ENCODE measurements at places on chromosomes 7 and 10.

- DNase-seq, result no peak
Measured at GRCh38 chr10:62545160-62546066, 171.2 kb downstream of the ZNF365 start.

DNA sequence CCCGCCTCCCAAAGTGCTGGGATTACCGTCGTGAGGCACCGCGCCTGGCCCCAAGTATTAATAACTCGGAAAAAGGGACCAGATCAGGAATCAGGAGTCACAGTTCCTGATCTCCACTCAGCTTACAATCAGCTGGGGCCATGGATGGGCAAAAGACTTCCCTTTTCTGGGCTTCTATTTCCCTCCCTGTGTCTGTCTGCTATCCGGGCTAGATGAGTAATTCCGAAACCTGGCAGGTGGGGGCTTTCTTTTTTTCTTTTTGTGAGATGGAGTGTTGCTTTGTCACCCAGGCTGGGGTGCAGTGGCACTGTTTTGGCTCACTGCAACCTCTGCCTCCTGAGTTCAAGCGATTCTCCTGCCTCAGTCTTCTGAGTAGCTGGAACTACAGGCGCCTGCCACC, 11.6 kb downstream of the RPS24 start:
- no peak for DNase-seq

DNA sequence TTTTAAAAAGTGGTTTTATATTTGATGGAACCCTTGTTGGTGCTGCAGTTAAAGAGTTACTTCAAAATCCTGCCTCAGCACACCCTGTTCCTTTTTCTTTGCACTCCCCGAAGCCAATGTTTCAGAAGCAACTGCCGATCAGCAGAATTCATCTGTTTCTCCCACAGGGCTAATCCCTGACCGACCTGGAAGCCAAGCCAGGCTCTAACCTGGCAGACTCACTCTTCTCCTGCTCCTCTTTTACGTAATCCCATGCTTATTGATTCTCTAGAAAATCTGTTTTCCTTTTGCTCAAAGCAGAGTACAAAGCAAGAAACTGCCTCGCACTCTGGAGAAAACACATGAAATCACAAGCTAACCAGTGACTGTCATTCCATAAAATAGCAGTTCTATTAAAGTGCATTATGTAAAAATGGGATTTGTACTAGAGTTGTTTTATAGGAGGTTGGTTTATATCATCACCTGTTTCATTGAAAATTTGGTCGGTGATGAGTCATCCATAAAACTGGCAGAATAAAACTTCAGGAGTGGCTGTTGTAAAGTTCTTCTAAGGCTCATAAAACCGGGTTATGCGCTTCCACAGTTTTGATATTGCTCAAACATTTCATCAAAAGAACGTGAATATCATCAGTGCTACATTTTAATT, 99.9 kb downstream of the CNTNAP2 start:
- DNase-seq, result no peak

GRCh38 chr7:45434167-45434784, 139.9 kb upstream of the ADCY1 start:
- DNase-seq, result no peak

DNA sequence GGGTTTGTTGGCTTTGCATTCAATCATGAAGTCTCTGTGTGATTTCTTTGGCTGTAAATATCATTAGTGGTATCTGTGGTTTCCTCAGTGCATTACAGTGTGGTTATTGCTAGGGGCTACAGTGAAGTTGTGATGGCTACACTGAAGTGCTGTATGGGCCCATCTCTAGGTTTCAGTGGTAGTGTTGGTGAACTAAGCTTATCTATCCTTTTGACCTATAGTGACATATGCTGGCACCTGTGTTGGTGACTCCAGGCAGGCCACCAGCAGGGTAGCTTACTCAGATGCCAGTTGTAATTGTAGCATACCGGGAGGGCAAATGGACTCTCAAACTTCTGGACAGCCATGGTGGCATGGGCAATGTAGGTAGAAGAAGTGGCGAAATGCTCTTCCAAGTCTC, 219.0 kb downstream of the ANKRD30A start:
- DNase-seq, result no peak

DNA sequence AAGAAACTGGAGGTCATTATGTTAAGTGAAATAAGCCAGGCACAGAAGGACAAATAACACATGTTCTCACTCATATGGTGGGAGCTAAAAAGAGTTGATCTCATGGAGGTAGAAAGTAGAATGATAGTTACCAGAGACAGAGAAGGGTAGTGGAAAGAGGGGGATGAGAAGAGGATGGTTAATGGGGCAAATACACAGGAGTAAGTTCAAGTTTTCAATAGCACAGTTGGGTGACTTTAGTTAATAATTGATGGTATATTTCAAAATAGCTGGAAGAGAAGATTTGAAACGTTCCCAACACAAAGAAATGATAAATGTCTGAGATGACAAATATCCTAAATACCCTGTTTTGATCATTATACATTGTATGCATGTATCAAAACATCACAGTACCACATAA, 261.8 kb downstream of the THSD7A start:
- DNase-seq, result no peak

DNA sequence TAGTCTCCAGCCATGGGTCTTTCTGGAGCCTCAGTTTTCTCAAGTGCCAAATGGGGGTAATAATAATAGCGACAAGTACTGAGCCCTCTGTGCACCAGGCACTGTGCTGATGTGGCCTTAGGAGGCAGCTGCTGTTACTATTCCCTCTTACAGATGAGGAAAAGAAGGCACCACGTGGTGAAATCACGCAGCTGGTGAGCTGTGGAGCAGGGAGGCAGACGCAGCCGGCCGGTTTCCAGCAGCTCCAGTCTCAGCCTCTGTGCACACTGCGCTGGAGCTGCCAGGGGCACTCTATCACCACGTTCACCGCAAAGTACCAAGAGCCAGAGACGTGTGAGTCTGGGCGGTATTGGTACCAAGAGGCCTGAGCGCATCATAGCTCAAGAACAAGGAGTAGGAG, 9.6 kb downstream of the PYROXD2 start:
- no peak for DNase-seq

DNA sequence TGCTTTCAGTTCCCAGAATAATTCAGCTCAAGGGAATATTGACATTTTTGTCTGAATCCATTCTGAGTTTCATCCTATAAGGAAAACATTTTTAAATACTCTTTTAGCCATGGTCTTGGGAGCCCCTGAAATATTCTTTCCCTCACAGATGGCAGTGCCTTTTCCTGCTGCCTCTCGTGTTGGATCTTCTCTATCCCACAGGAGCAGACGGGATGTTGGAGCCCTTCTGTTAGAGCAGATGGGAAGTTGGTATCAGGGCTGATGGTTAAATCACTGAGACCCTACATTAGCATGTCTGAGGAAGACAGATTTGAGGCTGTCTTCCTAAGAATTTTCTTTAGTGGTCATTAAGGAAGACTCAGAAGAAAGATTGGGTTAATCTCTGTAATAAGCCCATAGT, 737.8 kb downstream of the LRMDA start:
- no peak for DNase-seq

- DNase-seq, result no peak
Measured at GRCh38 chr10:132555648-132556575, 18.3 kb downstream of the INPP5A start.

GRCh38 chr10:96420228-96421009, 61.6 kb upstream of the OPALIN start:
- DNase-seq, result no peak

DNA sequence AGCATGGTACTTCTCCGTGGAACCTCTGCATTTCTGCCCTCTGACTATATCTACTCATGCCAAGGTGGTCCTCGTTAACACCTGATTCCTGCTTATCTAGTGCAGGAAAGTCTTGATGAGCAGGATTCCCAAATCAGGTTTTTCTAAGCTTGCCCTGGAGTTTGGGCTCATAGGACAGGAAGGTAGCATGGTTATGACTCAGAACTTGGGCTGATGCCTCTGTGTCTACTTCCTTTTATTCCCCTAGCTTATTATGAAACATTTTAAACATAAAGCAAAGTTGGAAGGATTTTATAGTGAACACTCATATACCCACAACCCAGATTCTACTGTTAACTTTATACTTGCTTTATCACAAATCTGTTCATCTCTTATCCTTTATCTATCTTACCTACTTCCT, 5.6 kb downstream of the SUFU start:
- no peak for DNase-seq

GRCh38 chr10:104104418-104104817, 17.6 kb upstream of the SFR1 start:
- DNase-seq, result no peak

DNA sequence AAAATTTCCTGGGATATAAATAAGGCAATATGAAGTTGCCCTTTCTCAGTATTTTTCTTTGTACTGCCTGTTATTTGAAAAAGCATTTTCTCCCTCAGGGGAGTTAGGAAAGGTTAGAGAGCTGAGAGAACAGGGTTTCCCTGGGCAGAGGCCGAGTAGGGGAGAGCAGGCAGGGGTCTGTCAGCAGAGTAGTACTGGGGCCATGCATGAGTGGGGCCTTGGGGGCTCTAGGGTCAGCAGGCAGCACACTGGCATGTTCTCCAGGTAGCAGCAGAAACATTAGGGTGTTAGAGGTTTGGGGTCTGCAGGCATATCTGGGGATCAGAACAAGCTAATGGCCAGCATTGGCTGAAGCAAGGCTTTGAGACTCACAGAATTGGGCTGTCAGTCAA, 56.4 kb downstream of the KLRG2 start:
- no peak for DNase-seq

DNA sequence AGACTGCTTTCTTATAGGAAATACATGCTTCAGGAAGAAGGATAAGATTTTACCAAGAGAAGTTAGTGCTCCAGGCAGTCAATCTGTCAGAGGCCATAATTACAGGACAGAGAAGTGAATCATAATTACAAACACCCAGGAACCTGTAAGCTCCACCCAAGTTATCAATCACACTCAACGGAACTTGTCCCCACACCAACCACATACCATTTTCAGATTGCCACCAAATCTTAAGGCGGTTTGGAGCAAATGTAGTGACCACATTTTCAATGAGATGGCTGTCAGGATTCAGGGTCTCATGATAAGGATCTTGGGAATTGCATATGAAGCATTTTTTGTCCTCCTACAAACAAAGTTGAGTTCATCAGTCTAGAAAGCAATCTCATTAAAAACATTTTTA, 4.8 kb downstream of the LAMB1 start:
- peak; percentile 81 for DNase-seq

DNA sequence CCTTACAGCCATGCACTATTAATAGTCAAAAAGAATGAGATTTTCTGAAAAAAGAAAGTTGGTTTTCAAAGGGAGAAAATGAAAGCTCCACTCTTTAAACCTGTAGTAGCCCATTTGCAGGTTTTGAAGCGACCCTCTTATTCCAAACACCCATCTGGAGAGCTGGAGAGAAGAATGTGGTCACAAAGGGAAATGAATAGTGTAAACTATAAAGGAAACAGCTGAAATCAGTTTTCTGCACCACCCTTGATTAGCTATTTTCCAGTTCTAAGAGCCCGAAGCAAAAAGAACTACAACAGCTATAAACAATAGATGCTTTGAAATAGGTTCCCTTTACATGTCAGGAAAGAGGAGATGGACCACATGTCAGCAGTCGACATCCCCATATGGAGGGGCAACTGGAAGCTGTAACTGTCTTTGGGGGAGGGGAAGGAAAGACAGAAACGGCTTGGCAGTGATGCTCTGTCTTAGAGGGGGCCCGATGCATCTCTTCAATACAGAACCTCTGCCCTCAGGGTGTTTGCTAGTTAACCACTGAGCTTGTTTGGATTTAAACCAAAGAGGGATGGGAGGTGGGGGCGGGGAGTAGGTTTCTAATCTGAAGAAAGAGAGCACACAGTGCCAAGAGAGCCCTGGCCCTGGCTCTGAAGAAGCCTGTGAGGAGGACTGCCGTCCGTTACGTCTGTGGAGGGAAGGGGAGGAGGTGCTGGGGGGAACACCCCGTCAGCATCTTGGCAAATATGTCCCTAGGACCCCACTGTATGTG, 55.3 kb downstream of the CPVL start:
- no peak for DNase-seq

DNA sequence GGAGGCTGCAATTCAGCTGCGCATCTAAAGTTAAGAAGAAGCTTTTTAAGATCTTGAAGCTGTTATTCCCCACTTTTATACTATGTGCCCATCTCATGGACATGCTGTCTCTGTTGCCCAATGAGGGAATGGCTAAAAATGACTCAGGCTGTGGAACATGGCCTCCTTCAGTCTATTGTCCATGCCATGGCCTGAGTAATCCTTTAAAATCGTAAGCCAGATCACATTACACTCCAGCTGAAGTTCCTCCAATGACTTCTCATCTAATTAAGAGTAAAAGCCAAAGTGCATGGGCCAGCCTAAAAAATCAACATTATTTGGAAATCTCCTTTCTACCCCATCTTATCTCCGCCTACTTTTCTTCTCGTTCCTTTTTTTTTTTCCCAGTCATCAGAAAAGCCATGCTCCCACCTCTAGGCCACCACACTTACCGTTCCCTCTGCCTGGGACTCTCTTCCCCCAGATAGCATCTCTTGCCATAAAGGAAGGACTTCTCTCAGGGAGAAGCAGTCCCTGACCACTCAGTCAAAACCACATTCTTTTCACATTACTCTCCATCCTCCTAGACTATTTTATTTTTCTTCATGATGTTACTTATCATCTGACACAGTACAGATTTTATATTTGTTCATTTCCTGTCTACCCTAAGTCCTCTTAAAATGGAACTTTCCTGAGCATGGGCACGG, 337.4 kb downstream of the PRPF18 start:
- peak; percentile 93 for DNase-seq

GRCh38 chr7:13538669-13539068, 450.8 kb downstream of the ETV1 start:
- no peak for DNase-seq

GRCh38 chr7:19336836-19337383, 191.7 kb upstream of the FERD3L start:
- no peak for DNase-seq

All from RCC 7860 (cell line).